ENCODE measurements at places on chromosomes 5 and 9.

DNA sequence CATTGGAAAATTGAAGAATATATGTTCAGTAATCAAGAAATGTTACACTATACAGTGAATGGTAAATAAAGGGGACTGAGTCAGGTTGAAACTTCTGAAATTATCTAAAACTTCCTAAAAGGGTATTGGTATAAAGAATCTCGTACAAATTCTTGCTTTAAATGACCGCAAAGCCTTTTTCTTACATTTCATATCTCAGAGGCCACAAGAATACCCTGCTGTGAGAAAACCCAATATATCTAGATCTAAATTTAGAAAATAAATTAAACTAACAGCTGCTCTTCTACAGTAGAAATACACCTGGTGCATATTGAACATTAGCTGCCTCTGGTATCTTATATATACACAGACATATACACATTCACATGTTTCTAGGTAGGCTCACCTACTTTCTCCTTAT, 221.7 kb downstream of the PCSK5 start:
- DNase-seq = no peak

DNA sequence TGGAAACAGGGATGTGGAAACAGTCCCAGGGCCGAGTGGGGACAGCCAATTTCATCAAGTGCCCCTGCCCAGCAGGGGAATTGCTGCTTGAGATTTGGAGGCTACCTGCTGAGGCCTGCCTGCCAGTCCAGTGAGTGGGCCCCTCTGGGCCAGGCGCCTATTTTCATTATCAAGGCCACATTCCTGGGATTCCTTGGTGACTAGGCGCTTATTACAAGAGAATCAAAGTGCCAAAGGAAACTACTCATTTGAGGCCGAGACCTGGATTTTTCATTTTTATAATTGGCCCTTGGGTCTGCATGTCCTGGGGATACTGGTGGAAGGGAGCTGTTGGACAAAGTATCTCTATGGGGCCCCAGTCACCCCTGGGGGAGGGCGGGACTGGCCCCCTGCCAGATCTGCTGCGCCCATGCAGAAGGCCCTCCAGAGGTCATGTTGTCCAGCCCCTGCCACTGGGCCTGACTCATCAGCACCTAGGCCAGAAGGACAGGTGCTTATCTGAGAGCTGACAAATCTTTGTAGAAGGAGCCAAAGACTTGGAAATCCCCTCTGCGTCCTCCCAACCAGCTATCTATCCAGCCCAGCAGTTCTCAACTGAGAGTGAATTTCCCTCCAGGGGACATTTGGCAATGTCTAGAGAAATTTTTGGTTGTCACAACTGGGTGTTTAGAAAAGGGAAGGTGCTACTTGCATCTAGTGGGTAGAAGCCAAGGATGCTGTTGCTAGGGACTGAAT, 45.6 kb downstream of the FOXI1 start:
- DNase-seq = no peak

GRCh38 chr5:178382754-178383164, 150.2 kb upstream of the PHYKPL start:
- DNase-seq = no peak

GRCh38 chr5:180553530-180553929, 37.8 kb downstream of the SCGB3A1 start:
- no peak for DNase-seq

DNA sequence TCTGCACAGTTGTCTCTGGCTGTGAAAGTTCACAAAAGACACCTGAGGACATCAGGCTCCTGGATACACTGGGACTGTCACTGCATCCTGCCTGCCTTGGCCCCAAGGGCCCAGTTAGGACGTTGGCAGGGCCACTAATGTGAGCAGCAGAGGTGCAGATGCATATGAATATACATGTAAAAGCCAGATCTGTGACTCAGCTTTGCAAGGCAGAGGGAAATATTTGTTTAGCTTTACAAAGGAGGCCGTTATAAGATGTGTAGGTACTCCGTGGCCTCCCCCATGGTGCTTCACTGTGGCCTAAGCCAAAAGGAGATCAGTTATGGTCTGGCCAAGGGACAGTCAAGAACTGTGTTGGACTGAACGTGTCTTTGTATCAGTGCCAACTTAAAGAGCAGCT, 4.1 kb upstream of the C1QTNF3 start:
- DNase-seq = no peak

GRCh38 chr9:98903961-98904411, 39.7 kb upstream of the COL15A1 start:
- no peak for DNase-seq

DNA sequence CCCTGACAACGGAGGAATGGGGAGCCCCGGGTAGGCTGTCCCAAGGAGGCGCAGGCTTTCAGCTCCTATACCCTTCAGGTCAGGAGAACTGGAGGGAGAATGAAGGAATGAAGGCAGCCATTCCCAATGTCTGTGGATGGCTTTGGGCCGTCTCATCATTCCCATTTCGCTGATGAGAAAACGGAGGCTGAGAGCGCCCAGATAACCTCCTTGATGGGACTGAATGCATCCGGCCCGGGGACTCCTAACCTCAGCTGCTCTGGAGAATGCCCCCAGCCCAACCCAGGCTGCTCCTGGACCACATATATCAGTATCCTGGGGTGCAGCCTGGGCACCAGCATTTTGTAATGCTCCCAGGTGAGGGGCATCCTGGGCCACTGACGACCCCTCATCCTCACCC, 52.6 kb upstream of the RNU6ATAC start:
- no peak for DNase-seq

DNA sequence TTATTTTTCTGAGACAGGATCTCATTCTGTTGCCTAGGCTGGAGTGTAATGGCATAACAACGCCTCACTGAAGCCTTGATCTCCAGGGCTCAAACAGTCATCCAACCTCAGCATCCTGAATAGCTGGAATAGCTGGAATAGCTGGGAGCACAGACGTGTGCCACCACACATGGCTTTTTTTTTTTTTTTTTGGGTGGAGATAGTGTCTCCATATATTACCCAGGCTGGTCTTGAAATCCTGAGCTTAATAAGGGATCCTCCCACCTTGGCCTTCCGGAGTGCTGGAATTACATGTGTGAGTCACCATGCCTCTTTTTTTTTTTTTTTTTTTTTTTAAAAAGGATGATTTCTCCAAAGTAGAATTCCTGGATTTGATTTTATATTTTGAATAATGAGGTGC, 60.7 kb downstream of the NSD1 start:
- no peak for DNase-seq

DNA sequence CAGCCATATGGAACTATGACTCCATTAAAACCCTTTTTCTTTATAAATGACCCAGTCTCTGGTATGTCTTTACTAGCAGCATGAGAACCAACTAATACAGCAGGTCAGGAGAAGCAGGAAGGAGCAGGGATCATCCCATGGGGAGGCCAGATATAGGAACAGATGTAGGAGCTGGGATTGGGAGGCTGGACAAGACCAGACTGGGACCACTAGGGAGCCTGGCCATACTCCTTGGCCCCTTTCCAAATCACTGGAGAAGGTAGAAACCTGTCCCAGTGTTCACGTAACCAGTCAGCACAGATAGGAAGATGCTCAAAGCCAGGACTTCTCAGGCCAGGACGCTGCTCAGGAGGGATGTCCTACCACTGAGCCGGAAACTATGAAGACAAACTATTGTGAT, 95.5 kb downstream of the LMX1B start:
- no peak for DNase-seq

Data from GDM1 (cell line).